ENCODE measurements at places on chromosomes 7 and 10.

- DNase-seq: no peak
Measured at GRCh38 chr10:102951316-102951715, 33.2 kb downstream of the CNNM2 start.

DNA sequence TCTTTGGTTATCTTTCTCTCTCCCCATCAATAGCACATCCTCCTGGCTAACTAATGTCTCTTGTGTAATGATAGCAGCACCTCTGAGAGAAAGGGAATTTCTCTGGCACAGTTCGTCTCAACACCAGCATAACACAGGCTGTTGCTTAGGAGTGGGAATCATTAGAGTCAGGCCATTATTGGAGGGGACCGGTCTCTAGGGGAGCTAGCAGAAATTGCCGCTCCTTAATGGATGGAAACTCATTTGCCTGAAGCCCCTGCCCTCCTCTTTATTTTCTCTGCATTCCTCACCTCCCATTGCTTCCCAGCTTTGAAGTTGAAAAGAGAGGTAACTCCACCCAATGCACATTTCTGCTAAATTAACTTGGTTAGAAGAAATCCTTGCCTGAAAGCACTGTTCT lies 11.9 kb downstream of the LRRC4 start:
- DNase-seq: no peak

- DNase-seq: no peak
Measured at GRCh38 chr10:117457071-117457810, 82.0 kb upstream of the PDZD8 start.

DNA sequence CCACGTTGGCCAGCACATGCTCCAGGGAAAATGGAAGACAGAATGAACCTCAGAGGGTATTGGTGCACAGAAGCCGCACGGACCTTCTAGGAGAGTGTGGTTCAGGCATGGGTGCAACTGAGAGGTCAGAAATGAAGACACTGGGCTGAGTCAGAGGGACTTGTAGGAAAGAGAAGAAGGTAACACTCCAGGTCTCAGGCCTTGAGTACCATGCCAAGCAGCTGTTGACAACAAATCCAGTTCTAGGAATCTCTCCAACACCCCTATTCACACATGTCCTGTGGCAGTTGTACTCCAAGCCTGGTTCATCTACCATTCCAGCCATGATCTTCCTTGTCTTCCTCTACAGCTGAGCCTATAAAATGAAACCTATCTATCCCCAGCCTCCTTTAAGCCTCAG lies 251.6 kb downstream of the USP6NL start:
- no peak for DNase-seq

DNA sequence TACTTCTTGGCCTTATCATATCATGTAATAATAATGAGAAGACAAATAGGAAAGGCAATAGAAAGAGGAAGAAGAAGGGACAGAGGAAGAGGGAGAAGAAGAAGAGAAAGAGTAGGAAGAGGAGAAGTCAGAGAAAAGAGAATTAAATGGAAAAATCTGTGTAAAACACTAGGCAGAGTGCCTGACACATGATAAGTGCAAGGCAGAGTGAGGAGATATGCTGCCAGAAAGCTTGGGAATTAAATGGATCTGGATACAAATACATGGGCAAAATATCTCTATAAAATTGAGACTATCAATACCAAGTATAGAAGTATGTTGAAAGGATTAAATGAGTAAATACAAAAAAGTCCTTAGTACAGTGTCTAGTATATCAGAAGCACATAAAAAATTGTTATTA lies 124.8 kb downstream of the CACNA2D1 start:
- no peak for DNase-seq

DNA sequence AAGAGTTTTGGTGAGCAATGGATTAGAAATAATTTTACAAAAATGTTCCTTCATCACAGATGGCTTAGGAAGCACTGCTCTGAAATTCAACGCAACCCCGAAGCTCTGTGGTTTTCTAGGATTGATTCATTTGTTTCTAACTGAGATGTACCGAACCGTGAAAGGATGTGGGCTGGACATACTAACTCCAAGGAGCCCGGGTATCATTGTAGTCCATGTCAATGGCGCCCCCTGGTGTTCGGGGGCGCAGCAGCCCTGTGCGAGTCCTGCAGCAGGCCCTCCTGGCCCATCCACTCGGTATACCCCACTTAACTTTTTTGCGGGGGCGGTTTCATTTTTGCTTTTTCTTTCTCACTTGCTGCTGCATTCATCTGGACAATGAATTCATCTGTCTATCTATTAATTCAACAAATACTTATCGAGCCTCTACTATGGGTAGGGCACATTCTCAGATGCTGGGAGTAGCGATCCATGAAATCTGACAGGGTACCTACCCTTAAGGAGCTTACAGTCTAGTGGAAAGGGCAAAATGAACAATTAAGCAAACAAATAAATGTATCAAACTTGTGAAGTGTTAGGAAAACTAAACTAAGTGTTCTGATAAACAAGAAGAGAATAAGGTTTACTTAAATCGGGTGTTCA lies 25.2 kb upstream of the ITPRID1 start:
- peak; percentile 22 for DNase-seq

DNA sequence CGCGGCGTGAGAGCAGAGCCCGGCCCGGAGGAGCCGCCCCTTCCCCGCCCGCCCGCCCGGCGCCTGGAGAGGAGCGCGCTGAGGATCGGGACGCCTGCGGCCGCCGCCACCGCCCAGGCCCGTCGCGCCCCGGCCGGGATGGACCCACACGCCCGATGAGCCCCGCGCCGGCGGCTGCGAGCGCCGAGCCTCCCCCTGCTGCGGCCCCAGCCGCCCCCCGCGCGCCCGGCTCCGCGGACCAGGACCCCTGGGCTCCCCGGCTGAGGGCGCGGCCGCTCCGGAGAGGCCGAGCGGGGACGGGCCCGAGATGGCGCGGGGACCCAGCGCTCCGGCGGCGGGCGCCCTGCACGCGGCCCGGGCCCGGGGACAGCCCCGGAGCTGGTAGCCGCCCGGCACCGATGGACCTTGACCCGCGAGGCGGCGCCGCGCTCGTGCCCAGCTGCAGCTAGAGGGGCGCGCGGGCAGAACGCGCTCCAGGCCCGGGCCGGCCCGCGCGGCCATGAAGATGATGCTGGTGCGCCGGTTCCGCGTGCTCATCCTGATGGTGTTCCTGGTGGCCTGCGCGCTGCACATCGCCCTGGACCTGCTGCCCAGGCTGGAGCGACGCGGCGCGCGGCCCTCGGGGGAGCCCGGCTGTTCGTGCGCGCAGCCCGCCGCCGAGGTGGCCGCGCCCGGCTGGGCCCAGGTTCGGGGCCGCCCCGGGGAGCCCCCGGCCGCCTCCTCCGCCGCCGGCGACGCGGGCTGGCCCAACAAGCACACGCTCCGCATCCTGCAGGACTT lies 520 bp downstream of the FAM20C start:
- DNase-seq: peak; percentile 62

DNA sequence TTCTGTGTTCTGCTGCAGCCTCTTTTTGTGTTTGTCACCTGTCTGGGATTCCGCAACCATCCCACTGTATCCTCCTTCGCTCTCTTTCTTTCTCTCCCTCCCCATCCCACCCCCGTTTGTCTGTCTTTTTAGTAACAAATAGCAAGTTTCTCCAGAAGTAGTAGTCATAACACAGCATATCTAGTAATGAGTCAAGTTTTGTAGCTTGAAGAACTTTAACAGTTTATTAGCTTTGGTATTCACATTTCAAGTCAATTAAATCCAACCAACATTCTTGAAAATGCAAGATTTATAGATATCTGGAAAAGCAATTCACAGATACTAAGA lies 154.1 kb upstream of the MTPN start:
- DNase-seq: no peak

GRCh38 chr10:70827086-70827757 lies 11.5 kb downstream of the SGPL1 start:
- DNase-seq: no peak

DNA sequence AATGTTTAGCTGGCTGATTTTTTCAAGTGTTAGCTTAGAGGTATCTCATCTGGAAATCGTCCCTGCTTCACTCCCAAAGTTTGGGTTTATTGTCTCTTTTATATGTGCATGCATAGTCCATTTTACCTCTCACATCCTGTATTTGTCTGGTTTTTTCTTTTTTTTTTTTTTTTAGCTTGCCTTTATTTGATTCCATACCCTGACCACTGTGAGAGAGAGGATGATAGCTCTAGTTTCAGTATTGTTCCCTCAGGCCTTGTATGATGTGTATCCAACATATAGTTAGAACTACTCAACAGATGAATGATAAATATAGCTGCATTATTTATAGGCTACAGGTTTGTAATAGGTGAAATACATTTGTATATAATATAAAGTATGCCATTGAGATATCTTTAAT lies 29.9 kb downstream of the PCGF5 start:
- no peak for DNase-seq

GRCh38 chr10:92242910-92243671 lies 47.8 kb downstream of the CPEB3 start:
- peak; percentile 72 for DNase-seq

- no peak for DNase-seq
Measured at GRCh38 chr7:113730309-113730955, 188.4 kb downstream of the PPP1R3A start.

GRCh38 chr7:3094701-3095445 lies 51.2 kb upstream of the CARD11 start:
- DNase-seq: no peak

GRCh38 chr7:47483604-47484273 lies 98.2 kb downstream of the TNS3 start:
- DNase-seq: no peak

- DNase-seq: no peak
Measured at GRCh38 chr7:3404501-3404900, 103.4 kb downstream of the SDK1 start.

DNA sequence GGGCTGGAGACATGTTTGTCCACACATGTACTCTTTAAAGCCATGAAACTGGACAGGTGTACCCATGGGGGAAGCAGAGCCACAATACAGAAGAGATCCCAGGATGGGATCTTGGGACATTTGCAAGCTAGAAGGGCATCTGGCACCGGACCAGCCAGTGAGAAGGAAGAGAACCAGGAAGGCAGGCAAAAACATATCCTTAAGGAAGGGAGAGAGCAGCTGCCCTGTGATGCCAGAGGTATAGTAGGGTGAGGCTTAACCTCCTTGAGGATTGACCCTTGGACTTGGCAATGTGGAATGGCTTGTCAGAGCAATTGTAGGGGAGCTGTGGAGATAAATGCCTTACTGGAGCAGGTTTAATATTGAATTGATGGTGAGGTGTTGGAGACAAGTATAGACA lies 17.9 kb upstream of the SUV39H2 start:
- no peak for DNase-seq

DNA sequence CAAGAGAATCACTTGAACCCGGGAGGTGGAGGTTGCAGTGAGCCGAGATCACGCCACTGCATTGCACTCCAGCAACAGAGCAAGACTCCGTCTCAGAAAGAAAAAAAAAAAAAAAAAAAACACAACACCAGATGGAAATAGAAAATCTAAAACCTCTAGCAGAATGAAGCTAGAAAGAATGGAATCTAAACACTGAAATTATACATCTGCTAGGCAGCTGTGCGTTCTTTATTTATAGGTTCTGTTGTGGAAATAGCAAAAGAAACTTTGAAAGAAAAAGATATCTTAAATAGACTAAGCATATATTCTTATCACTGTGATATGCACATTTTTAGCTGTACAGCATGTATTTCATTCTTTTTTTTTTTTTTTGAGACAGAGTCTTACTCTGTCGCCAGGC lies 17.1 kb downstream of the BMPR1A start:
- no peak for DNase-seq

DNA sequence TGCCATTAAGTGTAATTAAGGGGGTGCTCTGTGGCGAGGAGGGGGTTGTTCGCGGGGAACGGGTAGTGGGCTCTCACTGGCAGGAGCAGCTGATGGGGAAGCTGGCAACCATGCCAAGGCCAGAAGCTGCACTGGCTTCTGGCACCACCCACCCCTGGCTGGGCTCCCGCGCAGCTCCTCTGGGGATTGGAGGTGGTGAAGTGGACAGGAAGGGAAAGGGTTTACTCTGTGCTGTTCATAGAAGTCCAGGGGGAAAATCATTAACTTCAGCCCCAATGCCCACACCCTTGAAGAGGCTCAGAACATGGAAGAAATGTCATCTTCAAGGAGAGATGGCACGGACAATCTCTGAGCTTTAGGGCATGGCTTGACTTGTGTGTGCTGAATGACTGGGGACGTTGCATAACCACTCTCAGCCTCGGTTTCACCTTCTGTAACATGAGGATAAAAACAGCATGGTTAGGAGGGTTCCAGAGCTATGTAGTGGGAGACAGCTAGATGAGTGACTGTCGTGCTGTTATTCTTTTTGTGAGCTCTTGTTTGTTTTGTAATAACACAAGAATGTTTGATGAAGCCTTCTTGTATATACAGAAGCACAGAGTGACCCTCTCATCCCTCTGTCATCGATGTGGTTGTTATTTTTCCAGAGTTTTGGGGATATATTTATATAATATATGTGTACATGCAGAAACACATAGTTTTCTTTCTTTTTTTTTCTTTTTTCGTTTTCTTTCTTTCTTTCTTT lies 29.9 kb downstream of the KAZALD1 start:
- DNase-seq: no peak

GRCh38 chr10:78337016-78337415 lies 303.4 kb downstream of the RPS24 start:
- DNase-seq: no peak

- DNase-seq: no peak
Measured at GRCh38 chr10:30412901-30413300, 21.1 kb upstream of the MAP3K8 start.

GRCh38 chr7:47378728-47379395 lies 203.0 kb downstream of the TNS3 start:
- DNase-seq: no peak

- no peak for DNase-seq
Measured at GRCh38 chr10:68239596-68240150, 7.8 kb upstream of the ATOH7 start.

GRCh38 chr10:103763374-103764202 lies 91.8 kb downstream of the SH3PXD2A start:
- no peak for DNase-seq

DNA sequence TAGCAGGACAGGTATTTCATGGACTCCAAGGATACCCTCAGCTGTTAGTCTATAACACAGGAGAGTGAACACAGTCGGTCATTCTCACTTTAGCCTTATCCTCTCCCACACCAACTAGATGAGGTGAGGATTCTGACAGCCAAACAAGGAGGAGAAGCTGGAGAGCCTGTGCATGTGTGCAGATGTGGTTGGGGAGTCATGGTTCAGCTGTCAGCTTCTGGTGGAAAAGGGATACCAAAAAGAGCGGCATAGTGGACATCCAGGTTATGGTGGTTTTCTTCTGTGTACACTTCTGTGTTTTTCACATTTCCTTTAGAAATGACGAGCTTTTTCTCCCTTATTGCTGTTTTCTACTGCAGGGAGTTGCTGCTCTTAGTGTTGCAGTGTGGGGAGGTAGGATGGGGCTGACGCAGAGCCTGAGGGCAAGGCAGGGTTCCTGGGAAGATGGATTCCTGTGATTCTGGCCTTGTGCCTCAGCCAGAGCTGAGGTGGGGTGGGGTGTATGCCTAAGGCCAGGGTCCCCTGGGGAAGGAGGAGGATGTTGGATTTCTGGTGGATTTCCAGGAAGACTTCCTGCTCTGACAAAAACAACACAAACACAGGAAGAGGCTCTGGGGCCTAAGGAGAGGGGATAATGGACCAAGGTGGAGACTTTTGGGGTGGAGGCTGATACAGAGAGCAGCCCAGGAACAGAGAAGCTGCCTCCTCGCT lies 26.6 kb downstream of the PLAU start:
- DNase-seq: no peak

- no peak for DNase-seq
Measured at GRCh38 chr10:9158675-9159074, 1104.2 kb downstream of the GATA3 start.

GRCh38 chr7:129889133-129889844 lies 63.5 kb downstream of the UBE2H start:
- no peak for DNase-seq

GRCh38 chr10:91002656-91003055 lies 81.8 kb upstream of the ANKRD1 start:
- DNase-seq: no peak

All from HuH-7.5 (cell line).